ENCODE measurements at places on chromosomes 13 and 19.

GRCh38 chr19:54430306-54431254 lies 15.3 kb downstream of the TTYH1 start:
- peak; percentile 83 for DNase-seq

DNA sequence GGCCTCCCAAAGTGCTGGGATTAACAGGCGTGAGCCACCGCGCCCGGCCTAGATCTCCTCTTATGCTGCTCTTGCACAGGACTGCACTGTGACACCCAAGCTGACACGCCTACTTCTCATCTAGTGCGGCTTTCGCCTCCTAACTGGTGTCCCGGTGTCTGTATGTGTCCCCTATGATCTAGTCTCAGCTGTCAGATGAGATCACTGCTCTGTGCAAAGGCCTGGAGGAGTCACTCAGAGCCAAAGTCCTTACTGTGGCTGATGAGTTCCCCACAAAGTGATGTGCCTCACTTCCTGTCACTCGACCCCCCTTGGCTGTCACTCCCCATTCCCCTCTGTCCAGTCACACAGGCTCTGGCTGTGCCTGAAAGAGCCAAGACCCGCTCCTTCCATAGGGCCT lies 2.5 kb downstream of the ZNF556 start:
- no peak for DNase-seq

- peak; percentile 41 for DNase-seq
Observed at GRCh38 chr19:18939922-18940768, 872 bp downstream of the HOMER3 start.

DNA sequence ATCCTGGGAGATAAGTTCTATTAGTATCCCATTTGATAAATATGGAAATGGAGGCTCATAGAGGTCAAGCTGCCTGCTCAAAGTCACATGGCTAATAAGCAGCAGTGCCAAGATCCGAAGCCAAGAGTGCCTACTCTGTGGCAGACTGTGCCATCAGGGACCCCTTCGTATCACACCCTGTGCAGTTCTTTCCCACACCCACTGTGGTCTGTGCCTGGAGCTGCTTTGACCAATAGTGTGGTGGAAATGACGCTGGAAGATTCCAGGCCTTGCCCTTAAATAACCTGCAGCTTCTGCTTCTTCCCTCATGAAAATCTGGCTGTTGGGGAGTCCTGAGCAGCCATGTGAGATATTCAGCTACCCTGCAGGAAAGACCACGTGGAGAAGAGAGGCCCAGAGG lies 10.1 kb downstream of the OPA3 start:
- no peak for DNase-seq

DNA sequence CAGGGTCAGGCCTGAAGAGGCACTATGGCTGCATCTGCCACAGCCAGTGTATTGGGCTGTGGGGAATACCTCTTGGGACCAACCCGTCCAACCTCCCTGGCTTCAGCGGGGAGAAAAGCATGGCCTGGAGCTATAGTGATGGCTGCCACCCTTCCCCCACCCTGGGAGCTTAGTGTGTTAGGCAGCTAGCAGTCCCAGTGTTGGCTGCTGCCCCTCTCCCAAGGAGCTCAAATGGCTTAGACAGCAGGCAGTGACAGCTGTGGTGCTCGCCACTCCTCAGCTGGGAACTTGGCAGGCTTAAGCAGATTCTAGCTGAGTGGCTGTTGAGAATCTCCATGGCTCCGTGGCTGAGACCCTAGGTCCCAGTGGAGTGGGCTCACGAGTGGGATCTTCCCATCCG lies 19.7 kb downstream of the ACOD1 start:
- no peak for DNase-seq

- no peak for DNase-seq
Observed at GRCh38 chr19:7845390-7846154, 15.6 kb downstream of the EVI5L start.

DNA sequence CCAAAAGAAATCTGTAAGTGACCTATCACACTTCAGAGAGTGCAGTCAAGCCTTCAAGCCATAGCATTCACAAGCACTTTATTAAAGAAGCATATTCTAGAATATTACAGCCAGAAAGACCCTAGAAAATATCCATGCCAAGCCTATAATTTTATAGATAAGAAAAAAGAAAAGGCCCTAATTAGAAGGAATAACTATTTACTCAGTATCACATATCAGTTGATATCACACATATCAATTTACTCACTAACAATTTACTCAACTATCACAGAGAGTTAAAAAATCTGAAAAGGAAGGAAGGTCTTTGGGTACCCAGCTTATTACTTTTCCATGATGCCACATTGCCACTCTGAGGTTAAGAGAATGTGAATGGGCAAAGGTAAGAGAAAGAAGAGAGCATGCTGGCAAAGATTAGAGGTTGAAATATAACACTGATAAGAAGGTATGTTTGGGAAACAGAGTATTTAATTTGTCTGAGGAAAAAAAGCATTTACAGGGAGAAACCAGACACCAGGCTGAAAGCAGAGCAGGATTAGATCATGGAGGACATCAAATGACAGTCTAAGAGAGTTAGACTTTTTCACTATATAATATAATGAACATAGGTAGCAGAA lies 186.2 kb downstream of the VWA8 start:
- DNase-seq, result no peak

- DNase-seq, result no peak
Observed at GRCh38 chr13:68026077-68026476, 795.9 kb upstream of the PCDH9 start.

DNA sequence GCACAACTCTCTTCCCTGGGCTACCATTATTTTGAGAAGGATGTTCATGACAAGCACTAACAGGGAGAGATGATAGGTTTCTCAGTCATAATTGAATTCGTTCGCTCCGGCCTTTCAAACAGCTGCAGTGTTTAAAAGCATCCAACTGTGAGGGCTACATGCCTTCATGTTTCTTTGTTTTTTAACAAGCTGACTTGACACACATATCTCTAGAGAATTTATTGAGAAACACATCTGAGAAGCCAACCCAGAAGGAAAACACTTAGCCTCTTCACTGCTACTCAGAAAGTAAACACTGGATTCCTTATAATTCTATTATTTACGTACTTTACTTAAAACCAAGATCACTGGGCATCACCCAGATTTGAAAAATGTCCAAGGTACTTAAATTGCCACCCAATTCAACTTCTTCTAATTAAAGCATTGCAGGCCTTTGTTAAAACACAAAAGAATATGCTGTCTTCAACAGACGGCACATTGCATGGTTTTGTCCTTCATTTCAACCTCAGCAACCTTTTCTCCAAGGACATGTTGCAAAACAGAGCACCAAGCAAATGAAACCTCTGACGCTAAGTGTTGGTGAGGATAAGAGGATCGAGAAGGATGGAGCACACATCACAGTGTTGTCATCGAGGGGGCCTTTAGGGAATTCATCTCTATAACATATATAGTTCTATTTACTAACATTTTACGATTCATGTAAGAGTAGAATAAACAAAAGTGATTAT lies 75.8 kb downstream of the TBC1D4 start:
- no peak for DNase-seq
